SK-N-MC (cell line): ENCODE measurements at places on chromosomes 4 and X.
A peak's percentile ranks its signal among the peaks of the same experiment; 100 is the strongest.

GRCh38 chr4:139814323-139815015 lies 148.8 kb downstream of the MGST2 start:
- no peak for DNase-seq

DNA sequence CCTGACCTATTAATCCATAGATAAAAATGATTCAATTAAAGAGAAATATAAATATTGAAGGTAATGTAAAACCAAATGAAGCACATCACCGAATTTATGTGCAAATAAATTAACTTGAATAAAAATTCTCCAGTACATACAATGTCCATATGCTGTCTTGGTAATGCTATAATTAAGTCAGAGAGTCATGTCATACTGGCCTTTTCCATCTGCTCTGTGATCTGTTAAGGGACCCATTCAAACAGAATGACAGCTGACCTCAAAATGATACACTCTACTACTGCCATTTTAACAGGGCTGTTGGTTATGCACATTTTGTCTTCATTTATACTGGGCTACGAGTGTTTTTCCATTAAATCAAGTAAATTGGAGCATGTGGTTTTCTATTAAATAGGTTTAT lies 99.3 kb downstream of the TEX13A start:
- no peak for DNase-seq

- peak; percentile 48 for DNase-seq
These were observed 27.7 kb downstream of the CDKN2AIP start for GRCh38 chr4:183471946-183472708.

- no peak for DNase-seq
These were observed 5.2 kb downstream of the BMPR1B start for GRCh38 chr4:94763005-94763404.

- DNase-seq, result no peak
These were observed 22.9 kb downstream of the PAGE2 start for GRCh38 chrX:55111578-55112254.

- no peak for DNase-seq
These were observed 35.4 kb upstream of the CENPU start for GRCh38 chr4:184769141-184769765.

- DNase-seq, result no peak
These were observed 419 bp downstream of the ADD1 start for GRCh38 chr4:2843941-2844584.

GRCh38 chr4:154478547-154478946 lies 13.1 kb downstream of the DCHS2 start:
- DNase-seq, result no peak

DNA sequence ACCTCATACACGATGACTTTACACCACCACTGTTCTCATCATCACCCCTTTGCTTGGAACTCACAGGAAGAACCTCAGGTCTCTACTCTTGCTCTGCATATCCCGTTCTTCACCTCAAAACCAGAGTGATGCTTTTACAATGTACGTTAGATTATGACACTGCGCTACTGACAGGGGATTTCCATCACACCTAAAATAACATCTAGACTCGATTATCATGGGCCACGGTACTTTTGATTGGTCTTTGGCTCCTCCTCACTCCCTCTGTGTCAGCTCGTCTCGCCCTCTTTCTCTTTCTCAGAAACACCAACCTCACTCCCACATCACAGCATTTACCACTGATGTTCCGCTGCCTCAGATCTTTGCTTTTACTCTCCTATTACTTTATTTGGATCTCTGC lies 172.4 kb downstream of the TLL1 start:
- no peak for DNase-seq

- no peak for DNase-seq
These were observed 141.2 kb downstream of the DTHD1 start for GRCh38 chr4:36422607-36423006.

- DNase-seq, result no peak
These were observed 100.4 kb downstream of the MMRN1 start for GRCh38 chr4:89995006-89995405.

DNA sequence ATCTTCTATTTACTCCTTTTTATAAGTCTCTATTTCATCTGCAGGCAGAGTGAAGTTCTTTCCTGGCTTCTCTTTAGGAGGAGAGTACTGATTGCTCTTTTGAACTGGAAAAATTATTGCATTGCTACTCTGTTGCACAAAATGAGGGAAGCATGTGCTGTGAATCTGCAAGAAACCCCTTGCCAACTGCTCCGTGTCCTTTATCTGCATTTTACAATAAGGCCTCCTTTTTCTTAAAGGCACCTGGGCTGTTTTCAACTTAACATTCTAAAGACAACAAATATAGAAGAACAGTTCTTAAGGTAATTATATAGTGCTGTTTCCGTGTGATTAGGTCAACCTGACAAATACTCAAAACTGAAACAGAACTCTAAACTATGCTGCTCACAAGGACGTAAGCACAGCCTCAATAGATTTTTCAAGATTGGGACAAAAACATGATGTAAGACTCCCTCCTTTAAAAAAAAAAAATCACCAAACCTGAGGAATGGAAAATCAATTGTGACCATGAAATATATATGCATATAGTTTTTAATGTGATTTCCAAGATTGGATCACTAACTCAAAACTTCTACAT lies 716.6 kb upstream of the INTU start:
- DNase-seq, result peak; percentile 26

DNA sequence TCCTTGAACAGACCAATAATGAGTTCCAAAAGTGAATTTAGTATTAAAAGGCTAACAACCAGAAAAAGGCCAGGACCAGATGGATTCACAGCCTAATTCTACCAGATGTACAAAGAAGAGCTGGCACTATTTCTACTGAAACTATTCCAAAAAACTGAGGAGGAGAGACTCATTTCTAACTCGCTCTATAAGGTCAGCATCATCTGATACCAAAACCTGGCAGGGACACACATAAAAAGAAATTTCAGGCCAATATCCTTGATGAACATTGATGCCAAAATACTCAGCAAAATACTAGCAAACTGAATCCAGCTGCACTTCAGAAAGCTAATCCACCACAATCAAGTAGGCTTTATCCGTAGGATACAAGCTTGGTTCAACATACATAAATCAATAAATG lies 35.8 kb upstream of the USP46 start:
- no peak for DNase-seq

DNA sequence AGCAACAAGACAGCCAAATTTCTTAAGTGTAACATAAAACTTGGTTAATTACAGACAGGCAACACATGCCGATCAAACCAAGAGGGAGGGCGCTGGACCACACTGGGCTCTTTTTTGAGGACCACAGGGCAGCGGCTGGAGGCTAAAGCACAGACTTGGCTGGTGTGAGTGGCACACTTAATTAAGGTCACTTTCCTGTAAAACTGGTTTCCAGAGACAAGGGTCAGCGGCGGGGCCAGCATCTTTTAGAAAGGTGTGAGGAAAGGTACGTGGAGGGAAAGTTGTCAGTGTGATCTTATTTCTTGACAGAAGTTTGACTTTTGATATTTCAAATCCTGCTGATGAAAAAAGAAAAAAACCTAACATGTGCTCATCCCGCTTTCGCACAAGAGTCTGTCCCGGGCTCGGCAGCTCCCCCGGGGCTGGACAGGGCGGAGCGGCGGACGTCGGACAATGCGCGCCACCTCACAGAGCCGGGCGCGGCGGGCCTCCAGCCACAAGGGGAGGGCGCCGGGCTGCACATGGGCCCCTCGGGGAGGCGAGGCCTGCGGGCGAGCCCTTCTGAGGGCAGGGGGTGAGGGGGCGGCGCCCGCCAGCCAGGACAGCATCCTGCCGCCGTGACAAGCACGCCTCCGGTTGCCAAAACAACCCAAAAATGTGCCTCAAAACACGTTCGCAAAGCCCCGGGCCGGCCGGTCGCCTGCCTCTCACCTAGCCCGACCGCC lies 660 bp upstream of the HSPA4L start:
- no peak for DNase-seq

DNA sequence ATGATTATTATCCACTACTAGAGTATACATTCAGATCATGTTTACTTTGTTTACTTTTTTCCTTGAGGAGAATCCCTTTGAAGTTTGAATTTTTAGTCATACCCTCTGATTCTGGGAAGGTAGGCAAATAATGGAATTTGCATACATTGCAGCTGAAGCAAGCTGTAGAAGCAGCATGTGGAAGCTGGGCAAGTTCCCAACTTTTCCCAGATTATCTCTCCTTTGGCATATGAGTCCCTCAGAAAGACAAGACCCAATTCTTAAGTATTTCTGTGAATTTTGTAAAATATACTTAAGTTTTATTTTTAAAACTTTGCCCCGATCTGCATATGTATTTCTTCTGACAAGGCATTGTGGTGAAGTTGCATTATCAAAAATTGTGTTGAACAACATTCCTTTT lies 94.9 kb downstream of the CNKSR2 start:
- no peak for DNase-seq

GRCh38 chr4:130632731-130633604 lies 1537.0 kb downstream of the C4orf33 start:
- no peak for DNase-seq

DNA sequence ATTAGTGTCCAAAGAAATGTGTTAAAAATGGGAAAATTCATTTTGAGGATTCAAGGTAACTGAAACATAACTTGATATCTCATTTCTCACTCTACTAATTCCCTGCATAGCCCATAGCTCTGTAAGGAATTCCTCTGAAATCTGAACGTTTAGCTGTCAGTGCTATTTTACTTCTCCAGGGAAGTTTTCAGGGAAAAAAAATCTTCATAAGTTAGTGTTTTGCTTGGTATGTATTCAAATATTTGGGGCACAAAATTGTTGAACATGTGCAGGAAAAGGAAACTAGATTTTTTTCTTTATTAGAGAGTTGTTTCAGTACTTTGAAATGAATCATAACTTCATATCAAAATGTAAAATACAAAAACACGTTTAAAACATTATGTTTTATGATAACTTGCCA lies 891.4 kb downstream of the CENPC start:
- no peak for DNase-seq

- DNase-seq, result no peak
These were observed 17.1 kb downstream of the GABRA2 start for GRCh38 chr4:46372878-46373277.

- no peak for DNase-seq
These were observed 85.7 kb downstream of the EFNB1 start for GRCh38 chrX:68914479-68914946.

DNA sequence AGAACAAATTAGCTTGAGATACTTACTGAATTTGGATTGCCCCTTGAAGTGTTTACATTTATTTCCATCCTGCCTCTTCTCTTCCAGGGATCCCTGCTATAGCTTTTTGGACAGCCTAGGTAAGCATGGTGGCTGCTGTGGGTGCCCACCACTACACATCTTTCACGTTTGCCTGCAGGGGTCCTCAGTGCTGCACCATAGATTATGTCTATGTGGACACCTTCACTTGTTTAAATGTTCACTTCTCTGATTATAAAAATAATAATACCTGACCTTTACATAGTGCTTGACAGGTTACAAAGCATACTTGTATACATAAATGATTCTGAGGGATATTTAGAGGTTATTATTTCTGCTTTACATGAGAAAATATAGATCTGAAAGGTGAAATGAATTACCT lies 67.9 kb upstream of the SLC4A4 start:
- no peak for DNase-seq

GRCh38 chrX:115226929-115227328 lies 7.0 kb downstream of the LRCH2 start:
- DNase-seq, result no peak

GRCh38 chr4:173191623-173192041 lies 23.0 kb downstream of the GALNT7 start:
- DNase-seq, result no peak

GRCh38 chr4:70901607-70901983 lies 574 bp upstream of the MOB1B start:
- DNase-seq, result no peak

DNA sequence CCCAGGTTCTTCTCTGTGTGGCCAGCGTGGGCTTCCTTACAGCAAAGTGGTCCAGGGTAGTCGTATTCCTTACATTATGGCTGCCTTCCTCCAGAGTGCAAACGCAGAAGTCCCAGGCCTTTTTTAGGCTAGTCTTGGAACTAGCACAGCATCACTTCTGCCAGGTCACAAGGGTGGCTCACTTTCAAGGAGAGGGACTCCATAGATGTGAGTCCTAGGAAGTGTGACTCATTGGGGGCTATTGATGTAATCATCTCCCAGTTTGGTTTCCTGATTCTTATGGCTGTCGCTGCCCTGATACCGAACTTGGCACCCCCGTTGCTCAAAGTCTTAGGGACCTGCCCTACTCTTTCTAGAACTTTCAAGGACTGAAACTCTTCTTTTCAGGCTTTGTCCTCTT lies 140.0 kb downstream of the DCK start:
- no peak for DNase-seq

GRCh38 chr4:176879380-176880116 lies 86.8 kb upstream of the VEGFC start:
- no peak for DNase-seq

GRCh38 chrX:97397371-97397770 lies 513.7 kb downstream of the RPA4 start:
- DNase-seq, result no peak
